ENCODE measurements at places on chromosomes 3 and 15. TPM values are rescaled to one million over a fixed set of nuclear protein-coding genes. Genes with fewer than 3 reads are reported as not detected.

GRCh38 chr3:195076981-195077610, 193.9 kb downstream of the XXYLT1 start:
- no peaks in the 10 kb centered on the region for H3K27me3 ChIP-seq
- H3K4me1 ChIP-seq = peaks cover 28% of the 10 kb centered on the region
- H3K4me3 ChIP-seq = no peak overlapping the region

ZNF620 gene
- total RNA-seq = 1.3 TPM

RMDN3 gene
- total RNA-seq = 33.2 TPM

RBPMS2 gene
- 33.7 TPM for total RNA-seq

MGLL gene
- total RNA-seq = 2.1 TPM

DNA sequence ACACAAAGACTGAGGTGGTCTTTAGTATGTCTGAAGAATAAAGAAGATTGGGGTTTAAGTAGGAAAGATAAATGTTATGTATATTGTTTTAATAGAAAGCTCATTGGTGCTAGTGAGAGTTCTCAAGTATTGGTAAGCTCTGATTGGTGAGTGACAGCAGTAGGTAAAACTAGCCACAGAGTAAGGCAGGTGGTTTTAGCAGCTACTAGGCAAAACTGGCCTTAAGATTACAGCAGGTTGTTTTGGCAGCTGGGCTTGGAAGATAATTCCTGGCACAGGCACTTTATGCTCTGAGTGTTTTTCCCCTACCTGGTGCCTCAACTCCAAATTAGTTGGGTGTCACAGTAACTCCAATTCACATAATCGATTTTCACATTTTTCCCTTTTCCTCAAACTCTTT, 66.3 kb downstream of the STAG1 start:
- no peaks in the 10 kb centered on the region for H3K36me3 ChIP-seq
- DNase-seq = no peak
- H3K27ac ChIP-seq = no peak overlapping the region
- no peaks in the 10 kb centered on the region for H3K27me3 ChIP-seq

DNA sequence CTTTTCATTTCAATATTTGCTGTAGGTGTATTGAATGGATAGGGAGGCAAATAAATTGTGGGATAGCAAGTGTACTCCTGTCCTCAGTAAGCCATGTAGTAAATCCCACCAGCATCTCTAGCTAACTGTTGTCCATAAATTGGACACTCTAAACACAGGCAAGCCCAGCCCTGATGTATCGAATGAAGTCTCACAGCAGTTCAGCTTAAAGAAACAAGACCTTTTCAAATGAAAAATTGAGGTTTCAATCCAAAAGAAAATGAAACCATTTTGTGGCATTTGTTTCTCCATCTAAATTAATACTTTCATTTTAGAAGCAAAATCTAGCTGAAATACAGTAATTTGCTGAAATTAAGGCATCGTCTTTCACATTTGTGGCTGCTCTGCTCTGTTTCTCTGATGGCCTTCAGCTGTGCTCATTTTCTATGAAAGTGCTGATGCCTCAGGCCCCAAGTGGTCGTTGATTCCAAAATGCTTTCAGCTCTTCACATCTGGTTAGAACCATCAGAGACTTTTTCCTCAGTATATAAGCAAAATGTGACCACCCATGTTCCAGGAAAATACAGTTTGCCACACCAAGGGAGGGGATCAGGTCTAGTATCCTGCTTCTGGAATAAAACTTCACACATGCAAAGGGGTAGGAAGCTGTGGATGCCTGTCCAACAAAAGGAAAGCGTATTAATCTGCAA, 245.0 kb downstream of the ZMAT3 start:
- DNase-seq = no peak
- no peak overlapping the region for H3K4me3 ChIP-seq
- H3K27me3 ChIP-seq = no peaks in the 10 kb centered on the region
- H3K27ac ChIP-seq = no peak overlapping the region
- no peaks in the 10 kb centered on the region for H3K4me1 ChIP-seq
- no peaks in the 10 kb centered on the region for H3K36me3 ChIP-seq

PPP1R14D gene
- total RNA-seq = 0.64 TPM

PLA2G4E gene
- not detected for total RNA-seq

DNA sequence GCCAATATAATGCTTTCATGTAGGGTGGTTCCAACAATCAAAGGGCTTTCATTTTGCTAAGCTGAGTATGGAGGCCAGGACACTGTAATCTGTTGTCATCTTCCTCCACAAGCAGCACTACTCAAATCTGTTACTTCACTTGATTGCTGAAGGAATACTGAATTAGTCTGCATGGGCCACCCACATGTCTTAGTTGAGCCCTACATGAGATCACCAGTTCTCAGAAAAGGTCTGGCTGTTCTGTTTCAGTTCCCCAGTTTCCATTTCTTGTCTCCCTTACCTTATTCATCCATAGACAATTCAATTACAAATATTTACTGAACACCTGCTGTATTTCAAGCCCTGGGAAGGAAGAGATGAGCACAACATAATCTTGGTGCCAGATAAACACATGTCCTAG, 119.2 kb downstream of the FHIT start:
- H3K4me1 ChIP-seq = no peaks in the 10 kb centered on the region
- H3K4me3 ChIP-seq = no peak overlapping the region
- H3K27me3 ChIP-seq = no peaks in the 10 kb centered on the region
- no peaks in the 10 kb centered on the region for H3K36me3 ChIP-seq
- no peak for DNase-seq

DNA sequence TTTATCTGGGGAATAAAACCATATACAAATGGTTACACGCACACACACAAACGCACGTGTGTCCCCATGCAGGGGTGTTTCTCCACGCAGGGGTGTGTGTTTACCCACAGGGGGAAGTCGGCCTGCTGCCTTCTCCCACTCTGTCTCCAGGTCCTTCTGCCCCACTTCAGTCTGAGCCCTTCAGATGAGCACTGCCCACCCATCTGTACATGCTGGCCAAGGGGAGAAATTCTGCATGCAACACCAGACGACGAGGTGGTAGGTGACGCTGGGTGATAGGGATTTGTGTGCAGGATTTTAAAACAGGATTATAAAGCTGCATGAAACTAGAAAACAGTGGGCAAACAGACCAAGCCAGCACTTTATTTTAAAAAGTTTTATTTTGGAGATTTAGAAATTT, 122.5 kb downstream of the TJP1 start:
- no peak overlapping the region for H3K4me3 ChIP-seq
- DNase-seq = no peak
- no peaks in the 10 kb centered on the region for H3K4me1 ChIP-seq
- H3K27ac ChIP-seq = no peak overlapping the region
- H3K27me3 ChIP-seq = no peaks in the 10 kb centered on the region
